Neural progenitor cell (in vitro differentiated cells): ENCODE measurements at places on chromosomes 6 and 20. TPM values are rescaled to one million over a fixed set of nuclear protein-coding genes. Genes with fewer than 3 reads are reported as not detected.

Gene SH3BGRL2
- total RNA-seq, result 30.7 and 47.0 TPM in 2 replicates

Gene MAFB
- total RNA-seq, result 0.64 and 1.3 TPM in 2 replicates

Gene ULBP1
- 0.11 and 0.40 TPM in 2 replicates for total RNA-seq

Gene SAMD5
- 0.06 and 0.09 TPM in 2 replicates for total RNA-seq

Gene FAM209B
- total RNA-seq, result not detected in 2 replicates

Gene ADIG
- not detected in 2 replicates for total RNA-seq
